ENCODE measurements at places on chromosomes 11 and 22.

DNA sequence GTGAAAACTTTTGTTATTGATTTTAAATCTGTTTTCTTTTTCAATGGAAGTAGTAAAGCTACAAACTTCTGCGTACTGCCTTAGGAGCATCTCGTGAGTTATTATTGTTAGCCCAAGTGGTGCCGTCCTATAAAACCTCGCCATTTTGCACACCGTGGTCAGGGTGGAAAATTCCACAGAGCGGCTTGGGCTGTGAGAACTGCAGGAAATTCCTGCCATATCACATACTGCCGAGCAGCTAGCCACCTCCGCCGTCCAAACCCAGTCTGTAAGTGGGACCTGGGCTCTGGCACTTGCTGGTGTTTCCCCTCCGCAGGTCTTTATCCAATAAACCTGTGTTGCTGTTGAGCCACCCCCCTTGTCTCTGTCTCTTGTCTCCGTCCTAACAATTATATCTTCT lies 88.0 kb upstream of the POU2AF2 start:
- no peak for DNase-seq

DNA sequence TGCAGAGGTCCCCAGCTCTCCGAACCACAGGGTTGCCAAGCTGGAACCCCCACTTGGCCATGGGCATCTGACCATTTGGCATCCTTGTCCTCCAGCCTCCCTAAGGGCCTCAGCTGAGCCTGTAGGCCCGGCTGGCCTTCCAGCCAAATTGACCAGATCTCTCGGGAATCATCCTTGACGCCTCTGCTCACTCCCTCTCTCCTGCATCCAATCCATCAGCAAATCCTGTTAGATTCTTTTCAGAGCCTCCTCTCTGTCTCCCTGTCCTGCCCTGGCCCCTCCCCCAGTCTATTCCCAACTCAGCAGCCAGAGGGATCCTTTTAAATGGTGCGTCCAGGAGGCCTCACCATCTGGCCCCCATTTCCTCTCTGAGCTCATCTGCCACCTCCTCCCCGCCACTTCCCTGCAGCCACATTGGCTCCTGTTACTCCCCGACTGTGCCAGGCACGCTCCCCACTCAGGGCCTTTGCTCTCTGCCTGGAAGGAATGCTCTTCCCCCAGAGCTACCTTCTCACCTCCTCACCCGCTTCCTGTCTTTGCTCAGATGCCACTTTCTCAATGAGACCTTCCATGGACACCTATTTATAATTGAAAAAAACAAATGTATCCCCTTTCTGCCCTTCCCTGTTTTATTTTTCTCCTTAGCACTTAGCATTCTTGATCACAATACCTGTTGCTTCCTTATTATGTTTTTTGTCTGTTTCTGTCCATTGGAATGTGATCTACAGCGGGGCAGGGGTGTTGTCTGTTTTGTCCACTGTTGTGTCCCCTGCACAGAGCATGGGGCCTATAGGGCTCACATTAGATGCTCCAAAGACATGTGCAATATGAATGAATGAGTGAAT lies 78.1 kb downstream of the NFAM1 start:
- no peak for DNase-seq

GRCh38 chr11:130037058-130037457 lies 32.6 kb upstream of the APLP2 start:
- DNase-seq = peak; percentile 64

DNA sequence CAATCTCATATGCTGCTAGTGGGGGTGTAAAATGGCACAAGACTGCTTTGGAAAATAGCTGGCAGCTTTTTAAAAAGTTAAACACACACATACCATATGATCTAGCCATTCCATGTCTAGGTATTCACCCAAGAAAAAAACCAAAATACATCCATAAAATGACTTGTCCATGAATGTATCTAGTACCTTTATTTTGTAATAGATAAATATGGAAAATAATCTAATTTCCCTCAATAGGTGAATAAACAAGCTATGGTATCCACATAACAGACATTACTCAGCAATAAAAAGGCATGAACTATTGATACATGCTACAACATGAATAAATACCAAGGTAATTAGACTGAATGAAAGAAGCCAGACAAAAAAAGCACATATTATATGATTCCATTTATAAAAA lies 22.9 kb downstream of the RNF141 start:
- no peak for DNase-seq

DNA sequence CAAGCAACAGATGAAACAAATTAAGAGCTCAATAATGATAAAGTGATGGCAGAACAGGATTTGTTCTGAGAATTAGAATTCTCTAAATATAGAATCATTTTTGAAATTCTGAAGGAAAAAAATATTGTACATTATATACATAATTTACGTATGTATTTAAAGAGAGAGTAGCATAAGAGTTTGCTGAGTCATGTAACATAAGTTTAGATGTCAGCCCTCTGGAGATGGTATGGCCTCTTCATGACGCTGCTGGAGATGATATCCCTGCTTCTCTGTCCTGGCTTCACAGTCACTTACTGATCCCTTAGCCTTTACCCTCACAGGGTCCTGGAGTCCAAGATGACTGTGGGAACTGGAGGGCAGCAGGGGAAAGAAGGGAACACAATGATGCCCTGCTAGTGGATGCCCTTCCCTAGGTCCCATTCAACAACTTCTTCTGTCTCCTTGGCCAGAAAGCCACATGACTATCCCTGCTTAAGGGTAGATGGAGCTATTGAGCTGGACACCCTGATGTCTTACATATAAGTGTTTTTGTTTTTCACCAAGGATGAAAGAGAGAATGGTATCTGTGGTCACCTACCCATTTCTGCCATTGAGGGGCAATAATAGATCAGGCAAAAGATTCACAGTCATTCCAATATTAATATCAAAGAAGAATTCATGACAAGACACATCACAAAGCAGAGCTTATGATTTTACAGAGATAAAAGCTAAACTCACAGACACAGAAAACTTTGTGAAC lies 753.1 kb downstream of the TBC1D22A start:
- no peak for DNase-seq

Measured in Panc1 (cell line).